ENCODE measurements at places on chromosomes 16 and 17.

- DNase-seq: peak; percentile 42
Measured at GRCh38 chr16:88705076-88705684, 1.0 kb downstream of the RNF166 start.

GRCh38 chr17:50080827-50081226 lies 14.3 kb upstream of the PDK2 start:
- no peak for DNase-seq

- no peak for DNase-seq
Measured at GRCh38 chr17:74249590-74250270, 24.3 kb upstream of the DNAI2 start.

- no peak for DNase-seq
Measured at GRCh38 chr16:7148606-7149005, 184.0 kb upstream of the RBFOX1 start.

- DNase-seq: peak; percentile 73
Measured at GRCh38 chr17:8409966-8410882, 12.6 kb upstream of the RNF222 start.

- no peak for DNase-seq
Measured at GRCh38 chr17:66076546-66077190, 115.3 kb downstream of the CEP112 start.

DNA sequence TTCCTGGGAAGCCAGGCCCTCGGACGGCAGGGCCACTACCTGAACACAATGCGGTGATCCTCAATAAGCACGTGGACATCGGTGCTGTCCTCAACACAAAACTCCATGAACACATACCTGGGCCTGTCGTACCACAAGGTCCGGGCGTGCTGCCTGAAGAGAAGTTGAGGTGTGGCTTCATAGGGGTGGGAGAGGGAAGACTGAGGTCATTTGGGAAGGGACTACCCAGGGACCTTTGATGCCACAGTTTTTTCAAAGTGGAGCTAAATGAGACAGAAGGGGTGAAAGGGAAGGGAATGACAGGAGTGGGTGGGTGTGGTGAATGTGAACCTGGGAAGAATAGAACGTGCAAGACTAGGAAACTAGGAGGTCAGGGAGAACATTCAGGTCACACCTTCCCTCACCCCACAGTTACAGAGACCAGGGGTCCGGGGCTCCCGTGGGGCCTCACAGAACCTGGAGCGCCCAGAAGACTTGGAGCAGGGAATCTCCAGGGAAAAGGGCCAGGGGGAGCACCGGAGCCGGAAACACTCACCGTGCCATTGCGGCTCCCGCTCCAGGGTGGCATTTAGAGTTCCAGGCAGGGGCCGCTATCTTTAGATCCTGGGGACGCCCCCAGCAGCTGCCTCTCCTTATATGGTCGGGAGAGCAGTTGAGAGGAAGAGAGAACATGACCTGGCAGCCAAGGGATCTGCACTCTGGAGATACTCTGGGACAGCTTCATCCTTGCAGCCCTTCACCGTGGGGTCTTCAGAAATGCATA lies at the start of gene PTGES3L:
Gene PTGES3L (minus strand): TSS at position 570 of the 763 bp plus-strand sequence. CDS start 27 bp downstream, at position 543.
- DNase-seq: no peak

DNA sequence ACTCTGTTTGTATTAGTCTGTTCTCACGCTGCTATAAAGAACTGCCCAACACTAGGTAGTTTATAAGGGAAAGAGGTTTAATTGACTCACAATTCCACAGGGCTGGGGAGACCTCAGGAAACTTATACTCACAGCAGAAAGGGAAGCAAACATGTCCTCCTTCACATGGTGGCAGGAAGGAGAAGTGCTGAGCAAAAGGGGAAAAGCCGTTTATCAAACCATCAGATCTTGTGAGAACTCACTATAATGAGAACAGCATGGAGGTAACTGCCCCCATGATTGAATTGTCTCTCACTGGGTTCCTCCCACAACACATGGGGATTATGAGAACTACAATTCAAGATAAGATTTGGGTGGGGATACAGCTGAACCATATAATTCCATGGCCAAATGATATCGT lies 30.9 kb downstream of the ABCC1 start:
- DNase-seq: no peak

DNA sequence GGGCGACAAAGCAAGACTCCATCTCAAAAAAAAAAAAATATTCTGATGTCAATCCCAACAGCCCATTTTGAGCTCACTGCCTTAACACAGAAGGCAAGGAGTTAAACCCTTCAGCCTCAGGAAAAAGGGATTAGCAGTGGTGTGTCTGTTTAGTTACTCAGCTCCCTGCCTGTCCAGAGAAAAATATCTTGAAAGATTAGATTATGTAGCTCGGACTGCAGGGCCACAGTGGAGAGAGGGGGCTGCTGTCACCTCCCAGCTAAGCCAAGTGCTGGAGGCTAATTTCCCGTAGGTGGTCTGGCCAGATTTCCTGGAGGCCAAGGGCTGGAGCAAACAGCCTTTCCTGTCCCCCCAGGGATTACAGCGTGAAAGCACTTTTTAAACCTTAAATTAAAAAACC lies 50.3 kb downstream of the C16orf95 start:
- no peak for DNase-seq

DNA sequence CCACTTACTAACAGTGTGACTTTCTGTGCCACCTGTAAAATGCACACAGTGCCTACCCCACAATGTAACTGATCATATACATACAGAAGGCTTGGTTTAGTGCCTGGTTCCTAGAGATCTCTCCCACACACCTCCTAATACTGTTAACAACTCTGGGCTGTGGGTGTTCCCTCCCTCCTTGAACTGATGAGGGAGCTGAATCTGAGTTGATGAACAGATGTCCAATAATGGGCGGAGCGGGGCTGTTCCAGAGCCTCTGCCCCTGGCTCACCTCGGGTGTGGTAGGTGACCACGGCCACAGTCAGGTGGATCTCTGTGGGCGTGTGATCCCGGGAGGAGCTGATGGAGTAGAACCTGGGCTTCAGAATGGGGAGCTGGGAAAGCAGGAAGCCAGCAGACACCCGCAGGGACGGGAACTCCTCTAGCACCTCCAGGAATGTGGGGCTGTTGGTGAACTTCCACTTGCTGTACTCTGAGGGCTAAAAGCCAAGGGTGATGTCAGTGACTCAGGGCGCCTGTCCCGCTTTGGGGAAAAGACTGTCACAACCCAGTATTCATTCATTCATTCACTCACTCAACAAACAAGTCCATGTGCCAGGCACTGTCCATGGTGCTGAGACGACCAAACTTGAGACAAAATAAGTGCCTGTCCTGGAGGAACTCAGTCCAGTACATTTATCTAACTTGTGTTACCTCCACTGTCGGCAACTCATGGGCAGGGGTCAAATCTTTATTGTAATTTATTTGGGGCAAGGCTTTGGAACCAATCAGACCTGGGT lies 37.6 kb downstream of the NOS2 start:
- DNase-seq: no peak

DNA sequence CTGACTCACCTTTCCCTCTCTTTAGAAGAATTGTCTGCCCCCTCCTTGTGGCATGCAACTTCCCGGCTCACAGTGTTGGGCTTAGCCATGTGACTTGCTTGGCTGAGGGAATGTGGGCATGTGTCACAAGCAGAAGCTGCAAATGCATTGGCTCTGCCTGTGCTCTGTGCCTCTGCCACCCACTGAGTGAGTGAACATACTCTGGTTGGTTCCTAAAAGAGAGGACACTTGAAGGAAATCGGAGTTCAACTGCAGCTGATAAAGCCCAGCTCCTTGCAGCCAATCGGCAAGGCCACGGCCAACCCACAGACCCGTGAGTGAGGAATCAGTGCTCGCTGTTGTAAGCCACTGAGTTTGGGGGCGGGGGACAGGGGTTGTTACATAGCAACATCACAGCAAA lies 10.9 kb upstream of the GINS2 start:
- DNase-seq: no peak

DNA sequence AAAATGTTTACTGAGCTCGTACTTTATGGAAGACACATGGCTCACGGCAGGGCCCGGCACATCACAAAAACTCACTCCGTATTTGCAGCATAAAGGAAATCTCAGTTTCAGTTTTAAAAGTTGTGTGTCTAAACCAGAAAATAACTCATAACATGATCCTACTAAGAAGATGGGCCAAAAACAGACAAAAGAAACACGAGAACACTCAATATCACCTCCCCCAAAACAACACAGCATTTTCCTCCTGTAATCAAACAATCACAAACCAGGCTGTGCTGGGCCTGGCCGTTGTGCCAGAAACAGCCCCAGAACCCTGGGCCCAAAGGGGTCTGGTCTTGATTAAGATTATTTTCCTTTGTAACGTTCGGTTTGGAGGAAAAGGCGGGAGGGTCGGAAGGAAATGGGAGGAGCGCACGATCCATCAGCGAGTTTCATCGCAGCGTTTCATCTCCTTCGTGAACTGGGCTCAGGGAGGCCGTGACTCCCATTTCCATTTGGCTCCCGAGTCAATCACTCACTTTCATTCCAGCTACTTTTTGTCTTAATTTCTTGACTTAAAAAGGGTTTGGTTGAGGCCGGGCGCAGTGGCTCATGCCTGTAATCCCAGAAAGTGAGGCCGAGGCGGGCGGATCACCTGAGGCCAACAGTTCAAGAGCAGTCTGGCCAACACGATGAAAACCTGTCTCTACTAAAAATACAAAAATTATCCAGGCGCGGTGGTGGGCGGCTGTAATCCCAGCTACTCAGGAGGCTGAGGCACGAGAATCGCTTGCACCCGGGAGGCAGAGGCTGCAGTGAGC lies 61.4 kb downstream of the NXN start:
- DNase-seq: no peak

- no peak for DNase-seq
Measured at GRCh38 chr16:10950393-10950792, 6.0 kb downstream of the CLEC16A start.

DNA sequence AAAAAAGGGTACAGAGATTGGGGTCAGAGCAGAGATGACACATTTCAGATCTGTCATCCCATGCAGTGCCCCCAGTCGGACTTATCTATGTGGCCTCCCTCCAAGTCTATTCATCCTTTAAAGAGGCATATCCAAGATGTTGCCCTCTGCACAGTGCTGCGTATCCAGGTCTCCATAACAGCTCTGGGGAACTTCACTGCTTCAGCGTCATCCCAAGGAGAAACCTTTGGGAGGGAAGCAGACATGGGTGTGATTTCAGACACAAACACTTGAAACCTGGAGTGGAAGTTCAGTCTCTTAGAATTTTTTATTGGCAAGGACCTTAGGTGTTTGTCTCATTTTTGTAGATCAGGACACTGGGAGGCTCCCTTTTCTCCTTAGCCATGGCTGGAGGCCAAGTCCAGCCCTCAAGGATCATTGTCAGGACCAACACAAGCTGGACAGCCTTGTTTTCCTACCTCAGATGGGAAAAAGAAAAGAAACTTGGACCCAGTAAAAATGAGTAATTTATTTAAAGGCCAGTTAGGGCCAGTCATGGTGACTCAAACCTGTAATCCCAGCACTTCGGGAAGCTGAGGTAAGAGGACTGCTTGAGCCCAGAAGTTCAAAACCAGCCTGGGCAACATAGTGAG lies 23.9 kb upstream of the NLK start:
- DNase-seq: no peak

GRCh38 chr17:51346218-51346982 lies 86.1 kb downstream of the UTP18 start:
- DNase-seq: no peak

- no peak for DNase-seq
Measured at GRCh38 chr16:27254262-27254811, 14.2 kb downstream of the NSMCE1 start.

DNA sequence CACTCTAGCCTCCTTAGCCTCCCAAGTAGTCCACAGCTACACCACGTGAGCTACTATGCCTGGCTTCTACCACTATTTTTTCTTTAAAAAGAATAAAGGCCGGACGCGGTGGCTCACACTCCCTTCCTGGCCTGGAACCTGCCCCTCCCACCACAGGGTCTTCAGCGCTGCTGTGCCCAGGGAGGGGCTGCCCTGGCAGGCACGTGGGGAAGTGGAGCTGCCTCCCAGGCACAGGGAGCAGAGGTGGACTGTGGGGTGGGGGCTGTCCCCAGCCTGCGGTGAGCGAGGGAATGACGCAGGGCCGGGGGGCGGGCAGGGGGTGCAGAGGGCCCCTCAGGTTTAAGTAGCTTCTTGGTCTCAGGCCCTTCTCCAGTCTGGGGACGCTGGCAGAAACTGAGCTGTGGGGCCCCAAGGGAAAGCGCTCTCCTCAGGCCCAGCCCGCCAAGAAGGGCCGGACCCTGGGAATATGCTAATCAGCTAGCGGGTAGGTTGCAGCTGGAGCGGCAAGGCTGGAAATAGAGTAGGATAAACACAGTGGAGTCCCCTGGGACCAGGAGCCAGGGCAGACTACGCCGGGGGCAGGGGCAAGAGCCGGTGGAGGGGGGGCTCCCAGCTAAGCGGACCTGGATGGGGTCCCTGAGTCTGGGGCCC lies 46.8 kb downstream of the TIMM22 start:
- no peak for DNase-seq

DNA sequence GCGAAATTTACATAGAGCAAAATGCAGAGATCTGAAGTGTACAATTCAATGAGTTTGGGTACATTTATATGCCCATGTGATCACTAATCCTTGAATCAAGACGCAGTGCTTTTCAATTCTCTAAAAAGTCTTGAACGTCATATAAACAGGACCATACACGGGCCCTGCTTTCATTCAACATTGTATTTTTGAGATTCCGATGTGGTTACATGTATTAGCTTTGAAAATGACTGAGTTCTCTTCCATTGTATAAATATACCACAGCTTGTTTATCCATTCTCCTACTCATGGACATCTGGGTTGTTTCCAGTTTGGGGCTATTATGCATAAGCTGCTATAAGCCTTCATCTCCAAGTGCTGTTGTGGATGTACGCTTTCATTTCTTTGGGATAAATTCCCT lies 45.5 kb downstream of the ZCCHC14 start:
- no peak for DNase-seq

All from T follicular helper cell (primary cell).